ENCODE measurements at places on chromosomes 5 and 9.

DNA sequence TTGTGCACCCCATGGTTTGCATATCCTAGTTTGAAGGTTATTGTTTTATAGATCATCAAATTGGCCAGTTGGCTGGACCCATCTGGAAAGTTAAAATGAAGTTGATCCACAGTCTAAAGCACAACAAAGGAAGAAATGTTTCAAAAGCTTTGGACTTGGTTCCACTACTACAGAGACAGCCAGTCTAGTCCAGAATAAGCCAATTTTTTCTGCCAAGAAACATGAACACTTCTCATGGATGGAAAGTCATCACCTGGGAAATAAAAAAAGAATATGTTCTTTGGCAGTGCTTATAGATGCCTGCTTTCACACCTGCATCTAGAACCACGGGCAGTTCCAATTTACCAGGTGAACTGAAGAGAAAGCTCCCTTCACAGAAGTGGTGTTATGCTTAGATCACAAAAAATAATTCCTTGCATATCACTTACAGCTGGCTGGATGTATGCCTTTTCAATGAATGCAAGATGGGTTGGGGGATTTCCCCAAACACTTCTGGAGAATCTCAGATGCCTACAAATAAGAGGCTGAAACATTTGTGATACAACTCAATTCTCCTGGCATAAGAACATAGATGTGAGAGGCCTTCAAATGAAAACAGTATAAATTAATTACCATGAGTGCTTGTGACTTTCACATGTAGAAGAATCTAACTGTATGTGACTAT, 26.9 kb downstream of the C9 start:
- no peak for DNase-seq

DNA sequence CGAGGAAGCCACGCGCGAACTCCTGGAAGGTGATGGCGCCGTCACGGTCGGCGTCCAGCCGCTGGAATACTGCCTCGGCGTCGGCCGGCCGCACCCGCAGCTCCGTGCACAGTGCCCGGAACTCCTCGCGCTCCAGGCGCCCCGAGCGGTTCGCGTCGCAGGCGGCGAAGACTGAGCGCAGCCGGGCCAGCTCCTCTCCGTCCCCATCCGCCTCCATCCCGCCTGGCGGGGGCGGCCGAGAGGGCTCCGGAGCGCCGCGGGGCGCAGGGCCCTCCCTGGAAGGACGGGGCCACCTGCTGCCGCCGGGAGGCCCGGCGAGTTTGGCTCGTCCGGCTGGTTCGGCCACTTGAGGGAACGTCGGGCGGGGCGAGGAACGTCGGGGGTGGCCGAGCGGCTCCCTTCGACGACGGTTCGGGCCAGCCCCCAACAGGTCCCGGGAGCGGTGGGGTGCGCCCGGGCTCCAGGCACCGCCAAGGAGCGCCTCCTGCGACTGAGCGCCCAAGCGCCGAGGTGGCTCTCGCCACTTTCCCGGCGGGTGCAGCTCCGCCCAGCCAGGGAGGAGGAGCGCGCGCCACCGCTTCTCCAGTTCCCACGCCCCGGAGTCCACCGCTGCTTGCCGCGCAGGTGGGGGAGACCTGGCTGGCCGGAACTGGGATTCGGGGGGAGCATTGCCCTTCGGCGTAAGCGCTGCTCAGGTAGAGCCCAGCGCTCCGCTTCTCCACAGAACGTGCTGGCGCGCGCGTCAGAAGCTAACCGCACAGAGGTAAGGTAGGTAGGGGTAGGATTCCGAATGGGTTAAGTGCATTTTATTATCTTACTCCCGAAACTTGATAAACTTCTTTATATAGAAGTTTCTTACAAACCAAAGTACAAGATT, at the start of gene RASEF:
Gene RASEF (minus strand): TSS at position 492 of the 877 bp plus-strand sequence. CDS start 275 bp downstream, at position 217.
- no peak for DNase-seq

DNA sequence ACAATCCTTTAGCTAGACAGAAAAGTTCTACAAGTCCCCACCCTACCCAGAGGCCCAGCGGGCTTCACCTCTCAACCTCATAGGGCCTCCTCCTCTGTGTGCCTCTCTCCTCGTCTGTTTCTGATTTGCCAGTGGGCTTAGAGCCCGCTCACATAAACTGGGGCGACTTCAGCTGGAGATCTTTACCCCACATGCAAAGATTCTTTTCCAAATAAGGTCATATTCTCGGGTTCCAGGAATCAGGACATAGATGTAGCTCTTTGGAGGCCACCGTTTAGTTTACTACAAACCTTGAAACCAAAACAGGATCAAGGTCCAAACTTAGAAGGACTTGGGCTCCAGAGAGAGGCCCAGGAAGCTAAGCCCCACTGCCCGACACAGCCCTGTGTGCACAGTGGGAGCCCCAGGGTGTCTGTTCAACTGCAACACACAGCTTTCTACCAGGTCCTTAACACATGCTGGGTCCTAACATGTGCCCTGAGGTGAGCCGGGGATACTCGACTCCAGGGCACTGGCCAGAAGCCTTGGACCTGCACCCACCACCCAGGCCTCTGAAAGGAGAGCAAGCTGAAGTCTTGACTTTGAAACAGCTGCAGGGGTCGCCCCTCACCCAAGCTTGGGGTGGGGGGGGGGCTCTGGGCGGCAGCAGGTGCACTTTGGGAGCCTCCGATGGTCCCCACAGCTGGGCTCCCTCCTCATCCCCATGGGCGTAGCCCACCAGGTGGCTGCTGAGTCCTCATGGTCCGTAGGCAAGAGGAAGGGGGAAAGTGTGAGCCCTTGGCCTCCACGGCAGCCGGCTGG, 26.8 kb upstream of the SLC12A7 start:
- no peak for DNase-seq

- DNase-seq: no peak
Measured at GRCh38 chr5:125823572-125823971, 599.6 kb upstream of the GRAMD2B start.

DNA sequence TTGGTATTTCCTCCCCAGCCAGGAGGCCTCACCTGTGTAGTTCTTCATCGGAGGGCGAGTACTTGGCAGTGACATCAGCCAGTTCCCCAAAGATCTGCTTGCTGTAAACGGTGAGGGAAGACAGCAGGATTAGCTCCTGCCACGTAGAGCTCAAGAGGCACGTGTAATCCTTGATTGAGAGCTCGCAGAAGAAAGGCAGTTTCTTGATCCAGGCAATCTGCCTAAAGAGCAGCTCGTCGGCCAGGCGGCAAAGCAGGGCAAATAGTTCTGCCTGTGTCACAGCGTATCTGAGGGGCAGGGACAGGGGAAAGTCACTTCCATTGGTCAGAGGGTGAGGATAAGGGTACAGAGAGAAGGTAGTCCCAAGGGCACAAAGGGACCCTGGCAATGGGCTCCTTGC, 28.6 kb upstream of the NR5A1 start:
- no peak for DNase-seq

DNA sequence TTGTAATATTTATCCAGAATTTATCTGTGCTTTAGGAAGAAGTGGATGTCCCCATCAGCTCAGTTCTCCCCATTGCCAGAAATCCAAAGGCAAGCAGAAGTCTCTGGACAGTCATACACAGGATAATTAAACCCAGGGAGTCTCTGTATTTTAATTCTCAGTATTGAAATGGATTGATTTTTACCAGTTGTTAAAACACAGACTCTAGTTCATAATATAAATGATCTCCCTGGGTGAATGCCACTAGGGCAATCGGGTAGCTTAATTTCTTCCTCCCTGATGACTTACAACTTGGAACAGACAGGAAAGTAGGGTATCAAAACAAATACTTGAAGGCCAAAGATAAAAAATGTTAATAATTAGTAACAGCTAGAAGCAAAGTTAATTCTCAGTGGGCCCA, 66.5 kb upstream of the DAP start:
- DNase-seq: no peak

DNA sequence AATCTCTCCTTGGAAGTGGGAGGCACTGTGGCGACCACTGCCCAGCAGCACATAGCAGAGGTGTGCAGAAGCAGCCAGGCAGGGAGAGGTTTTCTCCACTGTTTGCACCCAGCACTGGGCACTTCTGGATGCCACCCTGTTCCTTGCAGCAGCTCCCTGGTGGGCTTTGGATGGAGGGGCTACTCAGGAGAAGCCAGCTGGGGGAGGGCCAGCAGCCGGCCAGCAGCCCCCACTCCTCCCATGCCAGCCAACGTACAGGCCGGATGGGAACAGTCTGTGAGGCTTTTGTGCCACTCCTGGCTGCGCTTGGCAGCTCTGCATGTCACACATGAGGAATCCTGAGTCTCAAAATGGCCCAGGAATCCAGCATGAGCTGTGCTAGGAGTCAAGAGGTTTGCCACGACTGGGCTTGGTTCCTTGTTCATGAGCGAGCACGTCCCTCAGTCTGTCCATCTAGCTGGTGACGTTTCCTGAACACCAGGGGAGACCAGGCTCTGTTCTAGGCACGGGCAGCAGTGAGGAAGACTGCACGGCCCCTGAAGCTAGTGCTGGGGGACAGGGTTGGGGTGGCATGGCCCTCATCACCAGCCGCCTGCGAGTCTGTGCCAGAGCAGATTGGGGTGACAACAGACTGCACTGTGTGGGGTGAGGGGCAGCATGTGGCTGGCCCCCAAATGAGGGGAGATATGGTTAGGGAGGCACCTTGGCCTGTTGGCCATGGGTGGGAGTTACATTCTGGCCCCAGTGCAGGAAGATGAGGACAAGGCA, 10.1 kb downstream of the PHF2 start:
- DNase-seq: no peak

DNA sequence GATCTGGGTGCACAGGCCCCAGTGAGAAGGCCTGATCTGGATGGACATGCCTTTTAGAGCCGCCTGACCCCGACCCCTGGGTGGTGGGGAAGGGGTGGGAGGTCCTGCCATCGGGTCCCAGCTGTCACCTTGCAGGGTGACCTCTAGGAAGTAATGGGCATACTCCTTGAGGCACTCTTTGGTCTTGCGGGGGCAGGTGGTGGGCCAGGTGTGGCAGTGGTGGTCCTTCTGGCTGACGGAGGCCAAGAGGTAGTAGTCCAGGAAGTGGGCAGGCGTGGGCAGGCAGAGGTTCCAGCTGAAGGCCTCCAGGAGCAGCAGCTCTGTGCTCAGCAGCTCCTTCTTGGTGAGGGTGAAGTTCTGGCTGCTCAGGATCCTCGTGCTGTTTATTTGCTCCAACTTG, 30.0 kb downstream of the FABP6 start:
- no peak for DNase-seq

DNA sequence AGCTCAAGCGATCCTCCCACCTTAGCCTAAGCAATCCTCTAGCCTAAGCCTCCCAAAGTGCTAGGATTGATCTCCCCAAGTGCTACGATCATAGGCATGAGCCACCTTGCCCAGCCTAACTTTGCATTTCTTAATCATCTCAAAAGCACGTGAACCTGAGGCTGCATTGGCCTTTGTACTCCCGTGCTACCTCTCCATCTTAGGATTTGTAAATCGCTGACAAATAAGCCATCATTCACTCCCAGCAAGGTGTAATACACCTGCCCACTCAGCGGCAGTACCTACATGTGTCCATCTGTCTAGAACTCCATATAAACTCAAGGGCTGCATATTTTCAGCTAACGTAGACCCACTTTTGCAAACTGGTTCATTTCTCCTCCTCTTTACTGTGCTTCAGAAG, 2.8 kb downstream of the ANKH start:
- DNase-seq: no peak

DNA sequence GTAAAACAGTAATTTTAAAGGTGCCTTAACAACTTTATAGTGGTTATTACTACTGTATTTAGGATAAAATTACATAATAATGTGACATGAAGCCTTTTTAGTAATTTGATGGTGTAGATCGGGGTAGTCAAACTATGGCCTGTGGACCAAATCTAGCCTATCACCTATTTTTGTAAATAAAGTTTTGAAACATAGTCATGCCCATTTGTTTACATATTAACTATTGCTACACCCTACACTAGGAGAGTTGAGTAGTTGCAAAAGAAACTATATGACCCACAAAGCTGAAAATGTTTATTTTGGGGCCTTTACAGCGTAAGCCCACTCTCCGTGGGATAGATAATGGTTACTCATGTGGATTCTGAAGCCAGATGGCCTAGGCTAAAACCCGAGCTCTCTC, 6.2 kb downstream of the CEP78 start:
- no peak for DNase-seq

DNA sequence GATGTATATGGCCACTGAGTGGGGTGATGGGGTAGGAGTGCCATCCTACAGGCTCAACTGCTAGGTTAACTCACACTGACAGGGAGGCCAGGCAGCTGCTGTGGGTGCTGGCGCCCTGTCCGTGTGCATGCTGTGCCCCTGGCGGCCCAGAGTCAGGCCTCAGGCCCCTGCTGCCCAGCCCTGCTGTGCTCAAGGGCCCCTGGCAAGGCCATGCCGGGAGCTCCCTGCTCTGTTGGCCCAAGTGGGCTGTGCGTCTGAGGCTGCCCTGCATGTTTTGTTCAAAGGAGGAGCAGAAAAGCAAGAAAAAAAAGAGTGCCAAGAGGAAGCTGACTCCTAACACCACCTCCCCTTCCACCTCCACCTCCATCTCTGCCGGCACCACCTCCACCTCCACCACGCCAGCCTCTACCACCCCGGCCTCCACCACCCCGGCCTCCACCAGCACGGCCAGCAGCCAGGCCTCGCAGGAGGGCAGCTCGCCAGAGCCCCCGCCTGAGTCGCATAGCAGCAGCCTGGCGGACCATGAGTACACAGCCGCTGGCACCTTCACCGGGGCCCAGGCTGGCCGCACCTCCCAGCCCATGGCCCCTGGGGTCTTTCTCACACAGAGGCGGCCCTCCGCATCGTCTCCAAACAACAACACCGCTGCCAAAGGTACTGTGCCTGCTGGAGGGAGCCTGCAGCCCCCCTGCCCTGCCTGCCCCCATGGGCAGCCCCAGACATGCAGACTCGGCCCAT, 100.1 kb downstream of the PHF2 start:
- DNase-seq: no peak

DNA sequence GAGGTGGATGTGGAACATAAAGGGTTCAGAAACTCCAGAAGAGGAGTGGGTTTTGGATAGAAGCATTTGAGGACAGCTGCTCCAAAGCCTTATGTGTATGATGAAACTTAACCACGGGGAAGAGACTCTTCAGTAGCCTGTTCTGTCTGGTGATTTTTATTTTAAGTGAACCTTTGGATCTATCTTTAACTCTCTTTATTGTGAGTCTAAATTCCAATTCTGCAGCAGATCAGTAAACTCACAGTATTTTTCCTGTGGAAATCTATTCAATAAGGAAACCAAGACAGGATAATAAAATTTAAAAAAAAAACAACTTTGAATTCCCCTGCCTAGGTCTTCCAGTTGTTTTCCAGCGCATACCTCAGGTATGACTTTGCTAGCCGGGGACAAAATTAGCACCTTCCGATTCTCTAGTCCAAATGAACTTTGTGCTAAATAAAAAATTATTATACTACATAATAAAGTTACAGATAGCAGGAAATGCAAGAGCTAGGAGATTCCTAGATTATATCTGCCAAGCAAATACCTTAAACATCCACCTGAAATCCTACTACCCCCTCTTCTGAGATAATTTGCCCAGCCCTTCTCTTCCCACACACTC, 101.9 kb downstream of the NLN start:
- DNase-seq: no peak

DNA sequence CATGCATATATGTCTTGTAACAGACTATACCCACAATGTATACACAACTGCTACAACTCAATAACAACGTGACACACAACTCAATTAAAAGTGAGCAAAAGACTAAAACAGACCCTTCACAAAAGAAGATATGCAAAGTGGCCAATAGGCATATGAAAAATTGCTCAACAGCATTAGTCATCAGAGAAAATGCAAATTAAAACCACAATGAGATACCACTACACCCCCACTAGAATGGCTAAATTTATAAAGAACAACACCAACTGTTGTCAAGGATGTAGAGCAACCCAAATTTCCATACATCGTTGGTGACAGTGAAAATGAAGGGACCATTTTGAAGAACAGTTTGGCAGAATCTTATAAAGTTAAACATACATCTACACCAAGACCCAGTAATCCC, 38.9 kb downstream of the GABRB2 start:
- DNase-seq: no peak

Data from AML-193 (cell line).